T-helper 22 cell (primary cell): ENCODE measurements at places on chromosomes 3 and 15.

- no peak for DNase-seq
Measured at GRCh38 chr3:116191409-116191808, 253.9 kb downstream of the LSAMP start.

DNA sequence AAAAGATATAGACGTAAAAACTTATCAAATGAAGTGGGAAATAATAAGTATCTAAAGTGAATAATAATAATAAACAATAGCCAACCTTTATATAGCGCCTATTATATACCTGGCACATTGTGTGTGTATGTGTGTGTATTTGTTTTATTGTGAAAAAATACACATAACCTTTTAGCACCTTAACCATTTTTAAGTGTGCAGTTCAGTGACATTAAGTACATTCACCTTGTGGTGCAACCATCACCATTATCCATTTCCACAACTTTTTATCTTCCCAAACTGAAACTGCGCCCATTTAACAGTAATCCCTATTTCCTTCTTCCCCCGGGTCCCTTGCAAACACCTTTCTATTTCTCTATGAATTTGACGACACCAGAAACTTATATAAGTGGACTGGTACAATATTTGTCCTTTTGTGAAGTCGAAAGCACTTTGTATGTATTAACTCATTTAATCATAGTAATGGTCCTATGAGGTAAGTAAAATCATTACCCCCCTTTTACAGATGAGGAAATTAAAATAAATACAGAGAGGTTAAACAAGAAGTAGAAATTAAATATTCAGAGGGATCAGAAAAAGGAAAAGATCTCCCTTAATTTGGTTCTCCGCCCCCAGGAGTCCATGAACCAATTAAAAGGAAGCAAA is 33.5 kb downstream of the GJD2 start:
- no peak for DNase-seq

DNA sequence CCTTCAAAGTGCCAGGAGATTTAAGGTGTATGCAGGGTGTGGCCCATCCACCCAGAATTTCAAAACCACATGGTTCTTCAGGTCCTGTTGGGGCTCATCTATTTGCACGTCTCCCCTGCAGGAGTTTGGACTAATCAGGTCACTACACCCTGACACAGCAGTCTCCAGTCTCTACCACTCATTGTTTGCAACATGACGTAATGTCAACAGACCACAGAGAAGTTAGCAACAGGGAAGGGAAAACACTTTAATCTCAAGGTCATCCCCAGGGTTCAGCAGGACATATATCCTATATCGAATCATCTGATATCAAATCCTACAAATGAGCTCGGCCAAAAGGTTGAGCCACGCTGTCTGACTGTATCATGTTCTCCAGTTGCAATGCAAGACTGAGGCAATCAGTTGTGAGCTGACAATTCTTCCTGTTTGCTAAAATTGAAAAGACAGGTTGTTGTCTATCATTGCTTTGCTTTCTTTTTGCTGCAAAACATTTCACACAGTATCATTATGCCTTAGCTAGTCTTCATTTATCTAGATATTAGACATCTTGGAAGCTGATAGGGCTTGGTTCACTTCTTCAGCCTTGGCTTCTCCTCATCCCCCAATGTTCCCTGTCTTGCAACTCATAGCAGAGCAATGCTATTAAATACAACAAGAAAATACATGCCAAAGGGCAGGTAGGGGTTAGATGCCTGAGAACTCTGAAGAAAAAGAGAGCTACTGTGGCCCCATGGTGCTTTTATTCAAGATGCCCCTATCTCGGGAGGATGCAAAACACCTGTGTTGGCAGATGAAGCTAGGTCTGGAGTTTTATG is 13.4 kb upstream of the LEKR1 start:
- DNase-seq, result no peak

DNA sequence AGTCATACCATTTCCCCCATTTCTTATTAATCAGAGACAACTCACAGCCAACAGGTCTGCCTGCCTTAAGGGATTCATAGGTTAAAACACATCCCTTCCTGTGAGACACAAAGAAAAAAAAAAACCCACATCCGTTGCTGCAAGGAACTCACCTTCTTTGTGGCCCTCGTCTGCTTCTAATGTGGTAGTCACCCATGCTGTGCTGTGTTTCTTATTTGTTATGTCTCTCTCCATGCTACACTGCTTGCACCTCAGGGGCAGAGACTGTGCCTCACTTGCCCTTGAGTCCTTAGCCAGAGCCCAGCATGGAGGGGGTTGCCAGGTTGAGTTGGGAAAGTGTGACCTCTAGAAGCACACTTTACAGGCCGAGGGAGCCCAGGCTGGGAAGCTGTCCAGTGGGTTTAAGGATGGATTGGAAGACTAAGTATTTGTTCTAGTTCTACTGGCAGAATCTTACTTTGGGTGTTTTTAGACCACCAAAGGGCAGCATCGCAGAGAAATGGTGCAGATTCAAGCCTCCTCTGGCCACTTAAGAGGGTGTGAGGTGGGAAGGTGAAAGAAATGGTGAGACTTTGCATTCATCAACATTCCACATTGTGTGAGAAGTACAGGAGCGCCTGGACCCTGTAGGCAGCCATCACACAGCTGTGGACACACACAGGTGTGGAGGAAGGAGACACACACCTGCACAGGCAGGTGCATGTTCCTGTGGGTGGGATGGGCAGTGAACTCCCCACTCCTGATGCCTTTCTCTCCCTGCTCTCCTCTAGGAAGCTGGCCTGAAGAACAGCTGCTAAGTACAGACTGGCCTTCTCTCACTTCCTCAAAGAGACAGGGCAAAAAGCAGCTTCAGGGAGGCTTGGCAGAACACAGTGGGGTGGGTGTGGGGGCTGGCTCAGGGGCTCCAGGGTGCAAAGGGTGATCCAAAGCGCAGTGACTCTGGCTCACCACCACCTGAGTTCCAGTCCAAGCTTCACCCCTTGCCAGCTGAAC is 48.8 kb downstream of the GLB1 start:
- peak; percentile 64 for DNase-seq

DNA sequence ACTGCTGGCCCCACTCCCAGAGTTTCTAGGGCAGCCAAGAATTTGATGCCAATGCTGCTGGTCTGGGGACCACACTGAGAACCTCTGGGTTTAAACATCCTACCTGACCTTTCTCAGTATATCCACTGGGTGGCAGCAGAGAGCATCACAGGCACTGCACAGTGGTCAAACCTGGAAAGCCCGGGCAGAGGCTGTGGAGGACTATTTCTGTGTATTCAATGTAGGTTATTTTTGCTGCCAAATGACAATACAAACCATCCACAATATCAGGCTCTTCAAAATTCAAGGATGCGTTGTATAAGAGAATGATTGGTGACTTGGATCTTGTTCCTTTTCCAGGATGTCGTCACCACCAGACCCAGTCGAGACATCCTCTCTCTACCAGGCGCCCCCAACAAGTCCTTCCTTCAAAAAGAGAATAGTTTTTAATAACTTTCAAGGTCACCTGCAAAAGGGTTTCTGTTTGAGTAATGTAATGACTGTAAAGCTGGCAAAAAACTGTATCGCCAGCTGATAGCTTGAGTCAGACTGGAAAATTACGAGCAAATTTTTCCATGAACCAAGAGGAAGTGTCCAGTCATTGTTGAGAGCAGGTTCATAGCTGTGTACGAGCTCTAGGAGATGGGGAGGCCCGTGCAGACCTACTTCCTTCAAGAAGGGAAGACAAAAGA is 30.5 kb upstream of the MYZAP start:
- DNase-seq, result peak; percentile 13

- DNase-seq, result no peak
Measured at GRCh38 chr3:47083786-47084185, 80.1 kb downstream of the SETD2 start.

DNA sequence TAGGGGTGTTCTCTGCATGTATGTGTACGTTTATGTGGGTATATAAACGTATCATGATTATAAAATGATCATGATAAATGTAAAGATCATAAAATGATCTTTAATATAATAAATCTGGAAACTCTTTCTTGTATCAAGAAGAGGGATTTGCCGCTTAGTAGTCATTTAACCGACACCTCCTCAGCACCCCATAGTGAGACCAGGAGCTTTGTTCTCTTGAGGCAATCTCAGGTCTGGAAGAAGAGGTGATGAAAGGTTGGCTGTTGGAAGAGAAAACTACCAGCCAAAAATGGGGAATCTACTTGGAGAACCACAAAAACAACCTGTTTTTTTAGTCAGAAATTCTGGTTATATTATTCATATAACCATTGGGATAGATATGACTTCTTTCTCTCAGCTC is 38.7 kb downstream of the TGFBR2 start:
- DNase-seq, result no peak
